GM12878 (cell line): ENCODE measurements at places on chromosomes 2 and 18.

- DNase-seq, result peak; percentile 81
These were observed 16.2 kb downstream of the INPP4A start for GRCh38 chr2:98460573-98461497.

GRCh38 chr2:132736059-132736458 lies 66.1 kb upstream of the LYPD1 start:
- DNase-seq, result no peak

GRCh38 chr2:127047716-127048617 lies 59.0 kb downstream of the BIN1 start:
- no peak for DNase-seq

DNA sequence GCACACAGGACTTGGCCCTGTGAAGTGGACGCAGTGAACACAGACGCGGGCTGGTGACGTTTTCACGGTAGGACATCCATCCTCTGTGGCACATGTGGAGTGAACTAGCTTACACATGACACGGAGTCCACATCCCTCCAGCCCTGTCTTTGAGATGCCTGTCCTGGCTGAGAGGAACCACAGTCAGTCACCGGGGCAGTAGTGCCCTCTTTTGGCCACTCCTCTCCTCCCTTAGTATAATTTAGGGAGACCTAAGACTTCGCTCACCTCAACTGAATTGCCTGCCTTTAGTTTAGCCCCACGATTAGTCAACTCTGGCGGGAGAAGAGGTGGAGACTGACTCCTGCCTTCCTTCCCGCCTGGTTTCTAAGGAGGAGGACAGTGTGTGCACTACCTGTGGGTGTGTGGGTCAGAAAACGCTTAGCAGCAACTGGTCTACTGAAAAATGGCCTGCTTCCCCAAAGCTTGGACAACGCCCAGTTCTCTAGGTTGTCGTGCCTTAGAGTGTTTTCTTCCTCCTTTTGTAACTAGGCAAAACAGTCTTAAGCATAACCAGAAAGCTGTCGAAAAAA lies 70.6 kb downstream of the MBP start:
- DNase-seq, result no peak

GRCh38 chr18:22503803-22504202 lies 86.1 kb upstream of the CTAGE1 start:
- DNase-seq, result no peak
